ENCODE measurements at places on chromosomes 2 and 18.

- DNase-seq: no peak
These were observed 141.1 kb downstream of the PARD3B start for GRCh38 chr2:204686406-204686805.

DNA sequence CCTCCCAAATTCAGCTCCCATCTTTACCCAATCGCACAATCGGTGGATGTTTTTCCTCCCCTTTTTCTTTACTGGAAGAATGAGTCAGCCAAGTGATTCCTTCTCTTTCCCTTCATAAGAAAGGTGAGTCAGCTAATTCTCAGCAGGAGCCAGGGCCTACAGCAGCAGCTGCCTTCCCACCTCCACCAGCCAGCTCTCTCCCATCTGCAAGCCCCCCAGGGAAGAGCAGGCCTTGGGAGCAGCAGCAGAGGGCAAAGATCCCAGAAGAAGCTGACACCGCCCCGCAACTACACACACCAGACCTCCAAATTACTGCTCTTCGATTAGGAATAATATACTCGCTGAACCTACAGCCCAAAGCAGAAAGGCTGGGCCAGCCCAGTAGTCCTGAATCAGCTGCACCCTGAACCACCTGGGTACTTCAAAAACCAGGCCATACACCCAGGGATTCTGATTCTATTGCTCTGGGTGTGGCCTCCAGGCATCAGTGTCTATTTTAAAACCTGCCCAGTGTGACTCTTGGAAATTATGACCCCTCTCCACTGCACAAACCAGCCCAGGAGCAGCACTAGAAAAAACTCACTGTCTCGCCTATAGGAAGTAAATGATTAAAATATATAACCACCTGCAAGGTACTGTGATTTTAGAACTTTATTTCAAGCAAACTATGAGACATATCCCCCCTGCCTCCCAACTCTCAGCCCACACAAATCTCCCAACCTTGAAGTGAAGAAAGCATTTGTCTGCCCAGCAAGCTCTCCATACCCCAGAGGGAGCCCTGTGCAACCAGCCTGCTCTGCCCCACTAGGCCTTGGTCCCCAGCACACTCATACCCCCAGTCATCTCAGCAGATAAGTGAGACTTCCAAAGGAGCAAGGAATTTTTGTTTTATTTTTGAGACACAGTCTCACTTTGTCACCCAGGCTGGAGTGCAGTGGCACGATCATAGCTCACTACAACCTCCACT is 7.3 kb downstream of the SFXN5 start:
- no peak for DNase-seq

- DNase-seq: no peak
These were observed 340.7 kb downstream of the TGIF1 start for GRCh38 chr18:3790703-3791102.

GRCh38 chr2:163123526-163123925 is 285.0 kb upstream of the KCNH7 start:
- DNase-seq: no peak

DNA sequence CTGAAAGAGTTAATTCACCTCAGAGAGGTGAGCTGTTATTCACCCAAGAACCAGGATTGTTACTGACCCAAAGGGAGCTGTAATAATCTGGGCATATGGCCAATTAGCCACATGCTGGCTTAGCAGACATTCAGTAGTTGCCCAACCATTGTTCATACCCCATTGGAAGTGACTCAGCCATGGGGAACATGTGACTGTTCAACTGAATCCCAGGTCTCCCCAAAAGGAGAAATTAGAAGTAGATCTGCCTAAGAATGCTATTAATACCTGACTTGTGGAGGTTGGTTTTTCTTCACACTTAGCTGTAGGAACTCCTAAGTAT is 272.6 kb upstream of the UBE2E3 start:
- DNase-seq: no peak

GRCh38 chr2:136214307-136215200 is 96.6 kb upstream of the CXCR4 start:
- peak; percentile 92 for DNase-seq

GRCh38 chr18:2324459-2324858 is 246.8 kb downstream of the METTL4 start:
- no peak for DNase-seq

DNA sequence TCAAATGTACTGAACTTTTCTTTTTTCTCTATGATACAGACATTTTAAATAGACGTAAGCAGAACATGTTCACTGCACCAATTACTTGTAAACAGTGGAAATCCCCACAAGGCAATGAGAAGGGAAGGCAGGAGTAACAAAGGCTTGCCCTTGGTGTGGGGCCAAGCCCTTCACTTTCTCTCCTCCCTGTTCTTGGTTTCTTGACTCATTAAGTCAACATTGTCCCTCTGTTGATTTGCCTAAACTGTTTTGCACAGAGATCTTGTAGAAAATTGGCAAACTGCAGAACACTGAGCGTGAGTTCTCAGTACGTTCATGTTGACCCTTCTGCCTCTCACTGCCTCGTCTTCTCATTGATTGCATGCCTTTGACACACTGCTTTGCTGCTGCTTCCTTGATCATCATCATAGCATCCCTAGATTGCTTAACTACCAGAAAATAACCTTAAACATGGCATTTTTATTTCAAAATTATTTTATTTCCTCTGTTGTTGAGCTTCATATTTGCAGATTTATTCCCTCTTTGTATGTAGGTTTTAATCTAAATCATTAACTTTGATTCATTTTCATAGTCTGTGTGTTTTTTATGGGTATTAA is 257.7 kb downstream of the PTGR3 start:
- DNase-seq: no peak

GRCh38 chr2:70978341-70979179 is at the start of gene ANKRD53:
Gene ANKRD53, plus strand, starts transcription at chr2:70978630. Its CDS starts 16 bp downstream, at chr2:70978646.
- no peak for DNase-seq

- DNase-seq: no peak
These were observed 269.4 kb downstream of the LOXHD1 start for GRCh38 chr18:46387441-46388131.

DNA sequence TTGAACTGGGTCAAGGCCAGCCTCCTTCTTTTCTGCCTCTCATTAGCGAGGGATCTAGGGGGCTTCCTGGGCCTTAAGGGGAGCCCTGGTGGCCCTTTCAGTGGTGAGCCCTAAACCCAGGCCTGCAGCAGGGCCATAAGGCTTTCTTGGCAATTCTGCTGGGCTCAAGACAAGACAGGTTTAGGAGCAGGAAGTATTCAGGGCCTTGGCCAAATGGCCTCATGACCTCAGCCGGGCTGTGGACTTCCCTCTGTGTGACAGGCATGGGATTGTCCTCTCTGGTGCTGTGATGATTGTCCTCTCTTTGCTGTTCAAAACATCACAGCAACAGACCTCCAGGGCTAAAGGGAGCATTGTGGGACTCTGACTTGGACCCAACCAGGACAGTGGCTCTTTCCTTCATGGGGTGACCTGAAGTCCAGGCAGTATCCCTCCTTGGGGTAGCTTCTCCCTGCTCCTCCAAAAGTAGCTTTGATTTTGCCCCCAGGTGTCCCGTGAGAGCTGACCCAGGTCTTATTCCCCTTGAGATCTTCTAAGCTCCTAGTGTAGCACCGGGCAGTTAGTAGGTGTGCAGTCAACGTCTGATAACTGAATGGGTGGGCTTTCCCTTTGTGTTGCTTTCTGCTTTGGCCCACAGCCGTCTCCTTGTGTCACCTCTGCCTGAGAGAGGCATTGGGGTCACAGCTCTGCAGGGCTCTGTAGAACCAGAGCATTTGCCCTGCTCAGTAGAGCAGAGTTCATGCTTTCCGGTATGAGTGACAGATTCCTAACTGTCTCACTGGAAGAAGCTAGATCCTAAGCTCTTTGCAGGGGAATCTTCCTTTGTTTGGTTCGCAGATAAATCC is 14.7 kb downstream of the FOSL2 start:
- DNase-seq: peak; percentile 70

DNA sequence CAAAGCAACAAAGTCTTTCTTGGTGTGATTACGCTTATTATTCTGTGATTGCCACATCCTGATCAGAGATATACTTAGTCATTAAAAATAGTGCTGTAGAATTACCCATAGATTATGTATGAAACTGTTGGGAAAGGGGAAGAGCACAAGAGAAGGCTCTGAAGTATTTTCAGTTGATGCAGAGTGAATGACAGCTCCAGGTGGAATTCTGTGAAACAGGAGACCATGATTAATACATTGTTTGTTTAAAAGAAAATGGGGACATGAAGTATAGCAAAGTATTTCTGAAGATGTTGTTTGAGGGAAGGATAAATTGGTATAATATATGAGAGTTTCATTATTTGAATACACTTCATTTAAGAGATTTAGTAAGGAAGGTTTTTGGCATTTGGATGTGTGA is 307.6 kb upstream of the CDH20 start:
- DNase-seq: no peak

DNA sequence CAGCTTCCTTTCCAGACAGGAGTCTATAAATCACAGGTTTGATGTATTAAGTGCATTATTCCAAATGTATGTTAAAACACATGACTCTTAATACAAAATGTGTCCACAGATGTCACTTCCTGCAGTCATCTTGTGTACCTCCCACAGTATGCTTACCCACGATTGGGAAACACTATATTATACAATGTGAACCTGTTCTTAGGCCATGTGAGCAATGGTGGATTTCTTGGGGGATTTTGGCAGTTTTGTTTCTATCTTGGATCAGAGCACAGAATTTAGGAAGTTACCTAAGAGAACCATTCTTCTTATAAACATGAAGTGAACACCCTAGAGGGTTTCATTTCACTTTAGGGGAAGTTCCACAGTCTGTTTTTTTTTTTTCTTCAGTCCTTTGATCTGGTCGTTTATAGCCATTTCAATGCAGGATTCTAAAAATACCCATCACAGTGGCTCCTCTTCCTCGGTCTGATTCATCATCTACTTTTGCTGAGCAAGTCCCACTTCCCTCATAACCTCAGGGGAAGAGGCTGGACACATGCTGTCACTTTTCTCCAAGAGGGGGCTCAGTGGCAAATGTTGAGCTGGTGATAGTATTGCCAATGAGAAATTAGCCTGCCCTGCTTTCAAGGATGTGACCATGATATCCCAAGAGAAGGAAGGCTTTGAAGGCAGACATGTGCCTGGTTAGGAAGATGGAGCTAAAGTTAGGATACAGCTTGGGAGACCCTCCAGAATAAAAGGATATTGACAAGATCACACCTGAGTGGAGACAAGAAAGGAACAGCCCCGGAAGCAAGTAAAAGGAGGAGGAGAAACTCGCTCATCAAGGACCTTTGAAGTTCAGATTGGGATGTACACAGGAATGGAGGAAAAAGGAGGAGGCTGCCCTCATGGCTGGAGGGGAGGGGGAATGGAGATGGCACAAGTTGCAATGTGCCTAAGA is 22.6 kb downstream of the PLEK start:
- DNase-seq: peak; percentile 97

DNA sequence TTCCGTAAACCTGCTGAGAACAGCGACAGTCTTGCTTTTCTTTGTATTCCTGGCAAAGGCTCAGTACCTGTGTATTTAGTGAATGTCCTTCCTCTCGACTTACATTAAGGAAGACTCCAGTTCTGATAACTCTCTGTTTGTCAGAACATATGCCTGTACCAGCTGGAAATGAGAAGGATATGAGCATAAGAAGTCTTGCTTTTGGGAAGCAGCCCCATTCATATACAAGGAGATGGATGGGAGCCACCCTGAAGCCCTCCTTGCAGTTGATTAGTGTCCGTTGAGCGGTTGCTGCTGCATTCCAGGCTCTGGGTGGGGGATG is 59.8 kb downstream of the SH3BP4 start:
- DNase-seq: no peak

DNA sequence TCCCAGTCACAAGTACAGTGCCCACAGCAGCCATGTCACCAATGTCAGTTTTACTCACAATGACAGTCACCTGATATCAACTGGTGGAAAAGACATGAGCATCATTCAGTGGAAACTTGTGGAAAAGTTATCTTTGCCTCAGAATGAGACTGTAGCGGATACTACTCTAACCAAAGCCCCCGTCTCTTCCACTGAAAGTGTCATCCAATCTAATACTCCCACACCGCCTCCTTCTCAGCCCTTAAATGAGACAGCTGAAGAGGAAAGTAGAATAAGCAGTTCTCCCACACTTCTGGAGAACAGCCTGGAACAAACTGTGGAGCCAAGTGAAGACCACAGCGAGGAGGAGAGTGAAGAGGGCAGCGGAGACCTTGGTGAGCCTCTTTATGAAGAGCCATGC is 31.3 kb downstream of the COX7A2L start:
- no peak for DNase-seq

DNA sequence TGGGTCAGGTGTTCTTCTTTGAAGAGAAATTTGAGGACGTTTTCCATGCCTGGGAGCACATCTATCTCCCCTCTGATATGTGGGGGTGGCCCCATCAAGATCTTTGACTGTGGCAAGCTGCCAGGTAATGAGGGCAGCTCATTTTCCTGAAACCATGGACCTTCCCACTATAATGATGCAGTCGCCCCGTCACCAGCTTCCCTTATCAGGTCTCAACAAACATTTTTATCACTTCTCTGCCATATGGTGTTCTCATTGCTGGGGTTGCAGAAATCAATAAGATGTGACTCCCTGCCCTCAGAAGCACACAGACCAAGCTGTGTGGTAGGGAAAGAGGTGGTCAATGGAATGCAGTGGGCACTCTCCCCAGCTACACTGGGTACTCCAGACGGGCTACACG is 48.4 kb upstream of the B3GNT7 start:
- DNase-seq: no peak

- no peak for DNase-seq
These were observed 167.8 kb downstream of the PMAIP1 start for GRCh38 chr18:60067426-60068210.
